ENCODE measurements at places on chromosomes 7 and 10.

DNA sequence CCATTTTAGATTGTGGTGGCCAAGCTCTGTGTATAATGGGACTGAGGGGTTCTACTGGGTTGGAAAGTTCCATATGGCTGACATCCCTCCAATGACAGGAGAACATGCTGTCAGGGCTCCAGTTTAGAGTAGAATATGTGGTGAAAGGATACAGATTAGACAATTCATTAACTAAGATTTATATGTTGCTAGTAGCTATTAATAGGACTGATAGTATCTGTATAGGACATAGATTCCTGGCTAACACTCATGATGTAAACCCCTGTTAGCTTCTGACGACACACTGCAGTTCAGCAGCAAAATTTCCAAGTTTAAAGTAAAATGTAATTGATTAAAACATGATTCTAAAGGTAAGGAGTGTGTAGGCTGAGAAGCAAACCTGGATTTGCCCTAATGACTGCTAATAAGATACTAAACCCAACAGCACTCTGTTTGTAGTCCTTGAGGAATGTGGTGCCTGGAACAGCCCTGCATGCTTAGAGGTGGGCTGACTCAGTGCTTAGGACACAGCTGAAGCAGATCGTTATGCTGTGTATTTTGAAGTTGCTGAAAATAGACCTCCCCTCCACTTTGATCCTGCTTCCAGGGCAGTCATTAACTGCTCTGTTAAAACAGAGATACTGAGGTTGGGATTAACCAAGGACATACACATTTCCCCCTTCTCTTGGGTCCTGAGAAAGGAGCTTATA, 1129.6 kb downstream of the SORCS3 start:
- no peak for DNase-seq

DNA sequence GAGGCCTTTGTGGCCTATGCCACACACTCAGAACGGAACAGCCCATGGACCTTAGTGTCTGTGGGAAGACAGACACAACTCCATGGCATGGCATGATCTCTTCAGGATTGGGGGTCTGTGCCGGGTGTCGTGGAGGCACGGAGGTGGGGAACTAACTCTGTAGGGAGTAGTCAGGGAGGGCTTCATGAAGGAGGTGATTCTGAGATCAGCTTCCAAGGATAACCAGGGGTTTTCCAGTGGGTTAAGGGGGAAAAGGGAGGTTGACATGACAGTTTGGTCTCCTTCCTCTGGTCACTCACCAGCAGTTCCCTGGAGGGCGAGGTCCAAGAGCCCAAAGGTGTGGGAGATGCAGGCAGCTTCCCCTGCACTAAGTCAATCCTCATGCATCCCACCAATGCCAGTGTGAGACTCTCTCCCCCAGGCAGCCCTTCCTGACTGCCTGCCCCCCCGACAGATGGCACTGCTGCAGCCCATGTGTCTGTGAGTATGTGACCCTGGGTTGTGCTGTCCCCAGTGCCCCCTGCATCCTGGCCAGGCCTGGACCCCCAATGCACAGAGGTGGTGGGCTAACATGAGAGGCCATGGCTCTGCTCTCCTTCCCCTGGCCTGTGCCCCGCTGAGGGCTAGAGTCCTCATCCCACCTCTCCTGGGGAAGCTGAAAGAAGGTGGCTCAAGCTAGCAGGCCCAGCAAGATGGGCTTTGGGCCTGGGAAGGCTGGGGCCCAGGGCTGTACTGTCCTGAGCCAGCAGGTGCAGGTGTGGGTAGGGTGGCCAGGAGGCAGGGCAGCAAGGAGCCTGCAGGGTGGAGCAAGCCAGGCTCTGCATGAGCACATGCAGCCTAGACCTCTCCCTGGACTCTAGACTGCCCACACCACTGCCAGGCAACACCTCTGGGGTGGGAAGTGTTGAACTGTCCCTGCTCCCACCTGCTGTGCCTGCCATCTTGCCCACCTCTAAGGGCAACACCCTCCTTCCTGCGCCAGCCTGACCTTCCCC, 39.7 kb downstream of the RASGEF1A start:
- DNase-seq = no peak

- no peak for DNase-seq
Observed at GRCh38 chr7:159328096-159328495, 183.4 kb upstream of the VIPR2 start.

DNA sequence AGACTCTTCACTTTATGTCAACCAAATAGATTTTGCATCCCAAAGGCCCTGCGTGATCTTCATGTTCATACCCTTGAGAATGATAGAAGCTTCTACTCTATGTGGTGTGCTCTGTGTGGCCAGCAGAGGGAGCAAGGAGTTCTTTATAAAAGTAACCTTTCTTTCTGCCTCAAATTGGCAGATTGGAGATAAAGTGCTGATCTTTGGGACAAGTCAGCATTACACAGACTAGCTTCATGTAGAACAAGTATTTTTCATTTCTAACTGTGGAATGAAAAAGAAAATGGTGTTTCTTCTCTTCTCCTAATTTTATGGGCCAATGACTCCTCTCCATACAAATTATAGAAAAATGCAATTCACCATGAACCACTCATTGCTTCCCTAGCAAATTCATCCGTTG, 1214.1 kb downstream of the SORCS1 start:
- peak; percentile 4 for DNase-seq

GRCh38 chr7:54091322-54091721, 450.9 kb upstream of the VSTM2A start:
- no peak for DNase-seq

- DNase-seq = no peak
Observed at GRCh38 chr7:48154792-48155413, 16.4 kb upstream of the ABCA13 start.

DNA sequence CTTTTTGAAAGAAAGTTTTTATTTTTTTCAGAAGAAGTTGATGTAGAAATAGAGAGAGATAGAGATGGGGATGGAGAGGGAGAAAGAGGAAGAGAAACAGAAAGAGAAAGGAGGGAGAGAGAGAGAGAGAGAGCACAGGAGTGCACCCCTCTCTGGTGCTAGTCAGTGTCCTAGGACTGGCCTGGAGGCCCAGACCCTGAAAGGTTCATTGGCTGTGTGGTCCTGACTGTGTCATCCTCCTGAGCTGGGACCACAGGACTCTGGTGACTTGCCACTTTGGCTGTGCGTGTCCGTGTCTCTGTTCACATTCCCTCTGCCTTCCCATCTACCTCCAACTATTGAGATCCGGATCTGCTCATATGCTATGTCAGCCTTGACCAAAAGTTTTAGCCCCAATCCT, 62.1 kb upstream of the SHH start:
- no peak for DNase-seq

GRCh38 chr10:92969151-92969550, 91.4 kb upstream of the CYP26C1 start:
- no peak for DNase-seq

- DNase-seq = no peak
Observed at GRCh38 chr7:4607311-4607729, 74.8 kb upstream of the FOXK1 start.

GRCh38 chr7:43039346-43039745, 73.1 kb upstream of the HECW1 start:
- no peak for DNase-seq

DNA sequence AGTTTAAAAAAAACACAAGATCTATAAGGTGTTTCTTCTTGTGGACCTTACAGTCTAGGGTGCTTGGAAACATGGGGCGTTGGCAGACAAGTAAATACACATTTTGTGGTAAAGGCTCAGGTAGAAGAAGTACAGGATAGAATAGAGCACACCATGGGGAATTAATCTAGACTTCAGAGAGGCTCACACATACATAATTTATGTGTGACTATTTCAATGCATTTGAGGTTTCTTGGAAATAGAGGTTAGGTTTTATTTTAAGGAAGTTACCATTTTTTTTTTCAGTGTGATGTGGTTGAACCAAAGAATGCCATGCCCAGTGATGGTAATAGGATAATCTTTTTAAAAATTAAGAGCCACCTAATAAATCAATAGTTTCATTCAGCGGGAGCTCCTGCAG, 12.8 kb downstream of the CFTR start:
- no peak for DNase-seq

DNA sequence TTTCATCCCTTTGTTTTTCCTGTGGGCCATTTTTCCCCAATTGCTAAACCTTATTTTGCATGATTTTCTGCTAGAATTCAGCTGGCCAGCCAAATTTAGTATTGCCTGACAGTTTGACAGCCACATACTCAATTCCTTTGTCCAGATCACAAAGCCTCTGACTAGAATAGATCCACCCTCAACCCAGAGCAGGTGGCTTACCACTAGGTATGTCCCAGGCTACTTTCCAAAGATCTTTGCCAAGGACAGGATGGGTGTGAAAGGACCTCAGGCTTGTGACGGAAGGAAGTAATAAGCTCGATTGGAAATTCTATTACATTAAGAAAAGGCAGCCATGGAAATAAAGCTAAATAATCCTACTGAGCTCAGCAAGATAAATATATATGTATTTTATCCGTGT, 50.6 kb upstream of the AGK start:
- DNase-seq = no peak

DNA sequence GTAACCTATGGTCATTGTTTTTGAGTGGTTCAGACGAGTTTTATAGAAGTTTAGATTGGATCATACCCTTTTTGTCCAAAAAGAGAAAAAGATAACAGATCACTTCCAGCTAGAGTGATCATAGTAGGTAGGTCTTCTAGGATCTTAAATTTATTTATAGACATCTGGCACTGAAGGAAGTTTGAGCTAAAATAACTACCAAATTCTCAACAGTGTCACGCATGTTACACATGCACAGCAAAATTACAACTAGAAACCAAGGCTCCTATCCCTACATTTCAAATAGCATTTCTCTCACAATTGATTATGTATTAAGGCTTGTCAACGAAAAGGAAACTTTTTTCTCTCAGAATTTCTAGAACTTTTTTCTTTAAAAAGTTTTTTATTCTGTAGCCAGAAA, 2.3 kb downstream of the CALU start:
- no peak for DNase-seq

DNA sequence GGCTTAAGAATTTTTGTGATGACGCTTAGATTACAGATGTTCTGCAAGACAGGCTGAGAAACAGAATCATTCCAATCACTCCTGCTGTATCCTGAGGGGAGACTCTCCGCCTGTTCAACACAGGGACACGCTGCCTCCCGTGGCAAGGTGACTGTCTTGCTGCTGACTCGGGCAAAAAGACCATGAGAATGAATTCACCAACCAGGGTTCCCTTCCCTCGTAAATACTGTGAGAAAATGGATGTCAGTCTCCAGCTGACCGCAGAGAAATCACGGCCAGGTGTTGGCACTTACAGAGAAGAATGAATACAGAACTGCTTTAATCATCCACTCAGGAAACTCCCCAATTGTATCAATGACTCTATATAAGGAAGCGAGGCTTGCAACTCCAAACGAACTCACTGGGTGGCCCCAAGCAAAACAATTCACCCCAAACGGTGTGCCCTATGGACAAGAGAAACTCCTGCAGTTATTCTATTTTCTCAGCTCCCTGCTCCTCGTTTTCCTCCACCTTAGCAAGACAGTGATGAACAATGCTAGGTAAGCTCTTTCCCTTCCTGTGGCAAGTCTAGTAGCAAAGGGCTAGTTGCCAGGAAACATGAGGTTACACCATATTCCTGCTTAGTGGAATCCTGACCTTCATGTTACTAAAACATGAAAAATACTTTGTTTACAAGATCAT, 22.8 kb downstream of the GNA12 start:
- no peak for DNase-seq

DNA sequence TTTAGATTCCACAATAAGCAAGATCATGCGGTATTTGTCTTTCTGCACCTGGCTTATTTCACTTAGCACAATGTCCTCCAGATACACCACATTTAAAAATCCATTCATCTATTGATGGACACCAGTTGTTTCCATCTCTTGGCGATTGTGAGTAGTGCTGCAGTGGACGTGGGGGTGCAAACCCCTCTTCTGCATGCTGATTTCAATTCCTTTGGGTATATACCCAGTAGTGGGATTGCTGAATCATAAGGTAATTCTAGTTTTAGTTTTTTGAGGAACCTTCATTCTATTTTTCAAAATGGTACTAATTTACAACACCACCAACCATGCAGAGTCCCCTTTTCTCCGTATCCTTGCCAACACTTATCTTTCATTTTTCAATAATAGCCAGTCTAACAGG, 2.0 kb upstream of the ASB10 start:
- no peak for DNase-seq

DNA sequence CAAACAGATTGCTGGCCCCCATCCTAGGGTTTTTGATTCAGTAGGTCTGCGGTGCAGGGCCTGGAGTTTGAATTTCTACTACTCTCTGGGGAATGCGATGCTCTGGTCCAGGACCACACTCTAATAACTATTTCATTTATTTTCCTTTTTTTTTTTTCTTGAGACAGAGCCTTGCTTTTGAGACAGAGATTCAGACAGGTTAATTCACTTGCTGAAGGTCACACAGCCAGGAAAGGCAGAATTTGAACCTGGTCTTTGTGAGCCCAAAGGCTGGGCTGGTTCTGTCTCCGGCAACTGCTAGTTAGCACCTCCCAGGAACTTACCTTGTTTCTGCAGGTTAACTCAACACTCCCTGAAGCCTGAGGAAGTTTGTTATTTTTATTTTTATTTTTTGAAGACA, 11.5 kb downstream of the SPACDR start:
- DNase-seq = no peak

GRCh38 chr10:12130237-12130872, 878 bp downstream of the SEC61A2 start:
- peak; percentile 41 for DNase-seq

DNA sequence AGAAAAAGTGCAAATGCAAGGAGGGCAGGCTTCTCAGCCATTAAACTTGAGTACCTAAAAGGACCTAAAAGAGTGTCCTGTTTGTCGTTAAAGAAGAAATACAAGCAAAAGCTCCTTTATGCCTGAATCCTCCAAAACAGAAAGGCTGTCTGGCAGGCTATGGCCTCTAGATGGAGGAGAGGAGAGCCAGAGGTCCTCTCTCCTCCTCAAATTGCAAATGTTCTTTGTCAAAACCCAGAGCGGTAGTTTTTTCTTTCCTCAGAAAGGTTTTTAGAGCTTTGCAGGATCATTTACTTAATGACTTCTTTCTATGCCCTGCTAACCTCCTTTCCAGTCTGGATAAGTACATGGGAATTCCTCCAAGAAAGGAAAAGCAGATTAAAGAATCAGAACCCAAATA, 1.9 kb upstream of the SORCS1 start:
- no peak for DNase-seq

DNA sequence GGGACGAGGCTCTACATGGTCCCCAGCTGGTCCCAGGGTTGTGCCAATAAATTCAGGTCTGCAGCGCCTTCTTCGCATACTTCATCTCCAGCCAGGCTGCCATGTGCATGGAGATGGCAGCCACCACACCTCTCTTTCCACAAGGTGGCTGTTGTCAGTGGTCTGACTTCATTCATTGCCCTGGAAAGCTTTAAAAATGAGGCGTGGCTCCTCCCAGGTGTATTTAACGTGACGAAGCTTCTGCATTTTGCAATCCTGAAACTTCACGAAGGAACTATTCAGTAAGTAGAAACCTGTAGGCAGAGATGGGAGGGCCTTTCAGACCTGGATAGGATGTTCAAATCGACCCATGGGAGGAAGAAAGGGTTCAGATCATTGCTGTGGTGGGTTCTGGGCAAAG, 53.7 kb downstream of the PFKFB3 start:
- DNase-seq = no peak

DNA sequence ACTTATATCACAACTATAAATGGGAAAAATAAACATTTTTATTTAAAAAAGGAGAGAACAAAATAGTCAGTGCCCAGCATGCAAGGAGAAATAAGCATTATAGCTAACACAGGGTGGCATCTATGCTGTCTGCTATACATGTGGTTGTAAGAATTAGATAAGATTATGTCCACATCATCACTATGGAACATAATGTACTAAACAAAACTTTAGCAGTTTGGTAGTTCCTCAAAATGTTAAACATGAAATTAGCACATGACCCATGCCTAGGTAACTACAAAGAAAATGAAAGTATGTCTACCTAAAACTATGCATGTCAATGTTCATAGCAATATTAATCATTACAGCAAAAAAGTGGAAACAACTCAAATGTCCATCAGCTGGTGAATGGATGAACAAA, 28.7 kb upstream of the RUFY2 start:
- no peak for DNase-seq
